Right ventricle myocardium inferior (tissue), 1 donor: ENCODE measurements at places on chromosomes 7 and 10. TPM values are rescaled to one million over a fixed set of nuclear protein-coding genes. Genes with fewer than 3 reads are reported as not detected.

The CTAGE8 gene
- total RNA-seq: 0.22 TPM

The KCNIP2 gene
- total RNA-seq: 409 TPM

The SIRT1 gene
- total RNA-seq: 10.9 TPM

The SLC16A9 gene
- total RNA-seq: 0.89 TPM

The PHKG1 gene
- 31.2 TPM for total RNA-seq

The CPA2 gene
- total RNA-seq: not detected

The IKZF1 gene
- 3.5 TPM for total RNA-seq

The C7orf57 gene
- total RNA-seq: not detected

The C1GALT1 gene
- total RNA-seq: 19.6 TPM

The NEUROG3 gene
- not detected for total RNA-seq

The GJC3 gene
- 0.30 TPM for total RNA-seq

The NOD1 gene
- 8.4 TPM for total RNA-seq

The TLL2 gene
- 10.8 TPM for total RNA-seq

The RAPGEF5 gene
- total RNA-seq: 9.4 TPM

The DYDC1 gene
- not detected for total RNA-seq

The MYOZ1 gene
- total RNA-seq: 0.51 TPM

The GOLGA7B gene
- 0.08 TPM for total RNA-seq

The PNLIPRP2 gene
- not detected for total RNA-seq

The CRHR2 gene
- 0.35 TPM for total RNA-seq

The ZNF746 gene
- 8.4 TPM for total RNA-seq

The SRGN gene
- total RNA-seq: 50.2 TPM

The MRC1 gene
- total RNA-seq: 38.3 TPM

The NOS3 gene
- 19.4 TPM for total RNA-seq

The PNLIP gene
- not detected for total RNA-seq

The RARRES2 gene
- total RNA-seq: 32.6 TPM

The FAM200A gene
- total RNA-seq: 6.8 TPM

The AMPH gene
- 2.4 TPM for total RNA-seq

The PON1 gene
- total RNA-seq: not detected

The LRRC17 gene
- 2.1 TPM for total RNA-seq

The CPA1 gene
- not detected for total RNA-seq

The AEBP1 gene
- 13.6 TPM for total RNA-seq

The AP4M1 gene
- 10.1 TPM for total RNA-seq

The PPP2R2D gene
- total RNA-seq: 36.6 TPM

The EPDR1 gene
- 55.1 TPM for total RNA-seq

The TMEM273 gene
- total RNA-seq: 27.9 TPM

The SORCS1 gene
- 2.9 TPM for total RNA-seq

The FLNC gene
- 905 TPM for total RNA-seq

The SAMD9 gene
- total RNA-seq: 3.2 TPM

The NME8 gene
- not detected for total RNA-seq
